PC-3 (cell line): ENCODE measurements at places on chromosomes 3 and 15. TPM values are rescaled to one million over a fixed set of nuclear protein-coding genes. Genes with fewer than 3 reads are reported as not detected.

- DNase-seq = peak; percentile 96
These were observed 866.3 kb downstream of the ROBO2 start for GRCh38 chr3:77906102-77906709.

DNA sequence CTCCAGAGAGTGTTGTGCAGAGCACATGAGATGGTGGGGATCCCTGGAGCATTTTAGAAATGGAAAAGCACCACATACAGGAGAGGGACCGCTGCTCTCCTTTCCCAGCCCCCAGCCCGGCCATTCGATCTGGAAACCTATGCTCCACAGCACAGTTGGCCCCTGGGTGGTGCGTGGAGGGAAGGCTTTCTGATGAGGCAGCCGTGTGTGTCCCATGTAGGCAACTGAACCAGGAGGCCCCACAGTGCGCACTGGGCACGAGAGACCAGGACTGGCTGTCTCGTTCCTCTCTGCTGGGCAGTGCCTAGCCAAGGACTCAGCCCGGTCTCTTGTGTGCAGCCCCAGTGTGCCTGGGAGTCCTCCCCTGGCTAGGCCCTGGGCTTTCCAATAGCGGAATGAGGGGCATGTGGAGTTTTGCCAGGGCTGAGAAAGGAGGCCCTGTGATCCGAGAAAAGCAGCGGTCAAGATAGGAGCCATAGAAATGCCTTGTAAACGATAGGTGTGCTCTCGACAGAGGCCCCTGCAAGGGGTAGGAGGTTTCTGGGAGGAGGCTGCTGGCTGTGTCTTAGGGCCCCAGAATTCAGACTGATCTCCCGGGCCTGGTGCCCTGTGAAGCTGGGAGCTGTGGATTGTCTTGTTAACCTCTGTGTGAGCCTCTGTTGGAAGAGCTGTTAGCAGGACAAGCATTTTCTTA, 39.0 kb downstream of the CHDH start:
- DNase-seq = no peak

Gene FAM81A
- 2.5 and 8.1 TPM in 2 replicates for total RNA-seq

Gene DNAH1
- total RNA-seq = 2.2 and 3.3 TPM in 2 replicates
